ENCODE measurements at places on chromosomes 1 and 21. TPM values are rescaled to one million over a fixed set of nuclear protein-coding genes. Genes with fewer than 3 reads are reported as not detected.

LCE2B gene
- not detected for total RNA-seq

DNA sequence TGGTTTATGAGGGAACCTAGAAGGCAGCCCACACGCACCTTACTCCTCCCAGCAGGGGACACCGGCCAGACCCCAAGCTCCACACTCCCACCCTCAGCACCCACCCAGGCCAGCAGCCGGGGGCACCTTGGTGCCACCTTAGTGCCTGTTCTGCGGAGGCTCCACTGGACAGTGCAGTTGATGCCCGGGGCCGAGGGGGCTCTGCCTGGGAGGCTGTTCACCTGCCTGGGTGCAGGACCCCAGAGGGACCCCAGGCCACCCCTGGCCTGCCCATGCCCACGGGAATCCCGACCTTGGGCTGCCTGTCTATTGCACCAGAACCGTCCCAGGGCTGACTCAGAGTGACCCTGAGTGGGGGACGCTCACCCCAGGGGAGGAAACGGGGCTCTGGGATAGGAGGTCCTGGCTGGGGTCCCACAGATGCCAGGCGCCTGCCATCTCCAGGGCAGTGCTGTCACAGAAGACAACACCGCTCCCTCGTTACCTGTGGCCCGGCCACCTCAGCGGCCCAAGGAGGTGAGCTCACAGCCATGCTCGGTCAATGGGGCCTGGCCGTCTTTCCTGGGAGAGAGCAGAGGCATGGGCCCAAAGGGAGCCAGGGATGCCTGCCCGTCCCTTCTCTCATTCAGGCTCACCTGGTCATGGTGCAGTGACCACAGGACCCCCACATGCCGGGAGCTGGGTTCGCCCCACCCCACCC lies 696 bp downstream of the SCNN1D start:
- DNase-seq = no peak

- no peak for DNase-seq
These were observed 124.7 kb downstream of the TNFSF18 start for GRCh38 chr1:172926070-172926469.

GRCh38 chr1:159307346-159308020 lies 5.3 kb downstream of the FCER1A start:
- peak; percentile 2 for DNase-seq

GRCh38 chr1:150194381-150195031 lies 41.4 kb downstream of the ANP32E start:
- DNase-seq = no peak

DNA sequence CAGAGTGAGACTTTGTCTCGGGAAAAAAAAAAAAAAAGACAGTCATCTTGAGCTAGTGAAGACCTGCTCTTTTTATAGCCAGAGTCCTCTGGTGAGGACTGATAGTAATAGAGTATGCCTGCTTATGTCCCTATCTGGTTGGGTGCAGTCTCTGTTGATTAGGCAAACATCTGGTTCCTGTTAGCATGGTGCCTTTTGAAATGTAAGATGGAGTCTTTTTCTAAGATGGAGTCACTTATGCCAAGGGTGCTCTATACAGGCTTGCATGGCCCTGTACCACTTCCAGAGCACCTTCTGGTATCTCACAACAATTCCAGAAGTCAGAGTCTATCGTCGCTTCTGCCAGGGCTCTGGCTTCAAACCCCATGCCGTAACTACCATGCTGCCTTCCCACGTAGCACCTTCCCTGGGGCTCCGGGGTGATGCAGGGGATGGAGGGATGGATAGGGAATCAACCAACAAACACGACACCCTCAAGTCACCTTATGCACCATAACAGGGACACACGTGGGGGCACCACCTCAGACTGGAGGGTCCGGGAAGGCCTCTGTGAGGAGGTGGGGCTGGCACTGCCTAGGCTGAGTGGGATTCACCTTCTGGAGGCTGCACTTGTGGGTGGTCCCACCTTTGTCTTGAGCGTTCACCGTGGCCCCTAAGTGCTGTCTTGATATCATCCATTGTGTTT lies 11.6 kb upstream of the PADI6 start:
- no peak for DNase-seq

Data from A673 (cell line).